ENCODE measurements at places on chromosomes 11 and 22. TPM values are rescaled to one million over a fixed set of nuclear protein-coding genes. Genes with fewer than 3 reads are reported as not detected.

Gene CD59
- total RNA-seq = 445 TPM

- H3K4me3 ChIP-seq = no peak overlapping the region
- H3K27ac ChIP-seq = no peak overlapping the region
- H3K4me1 ChIP-seq = peaks cover 3% of the 10 kb centered on the region
- peaks cover 3% of the 10 kb centered on the region for H3K27me3 ChIP-seq
These were observed 4.4 kb downstream of the INS start for GRCh38 chr11:2156416-2157182.

- no peaks in the 10 kb centered on the region for H3K36me3 ChIP-seq
- no peak overlapping the region for H3K27ac ChIP-seq
- peaks cover 37% of the 10 kb centered on the region for H3K4me1 ChIP-seq
- H3K4me3 ChIP-seq = no peak overlapping the region
- DNase-seq = no peak
These were observed 45.3 kb upstream of the SHISAL1 start for GRCh38 chr22:44357966-44358465.

DNA sequence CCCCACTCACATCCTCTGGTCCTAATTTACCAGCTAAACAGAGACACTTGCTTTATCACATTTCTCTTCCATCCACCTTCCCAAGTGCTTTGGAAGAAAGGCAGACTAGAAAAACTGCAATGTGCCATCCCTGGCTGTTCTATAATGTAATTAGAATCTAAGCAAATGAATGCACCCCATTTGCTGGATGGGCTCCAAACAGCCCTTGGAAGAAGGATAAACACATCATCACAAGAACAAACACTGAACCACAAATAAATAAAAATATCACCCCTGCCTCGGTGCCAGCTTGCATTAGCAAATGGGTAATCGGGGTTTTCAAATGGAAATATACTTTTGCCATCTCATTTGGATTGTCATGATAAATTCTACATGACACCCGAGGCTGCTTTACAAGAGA is 296.6 kb upstream of the ISX start:
- H3K4me3 ChIP-seq = no peak overlapping the region
- H3K36me3 ChIP-seq = no peaks in the 10 kb centered on the region
- no peaks in the 10 kb centered on the region for H3K27me3 ChIP-seq

Gene APOBEC3G
- 7.0 TPM for total RNA-seq

Gene TRIM51
- not detected for total RNA-seq

DNA sequence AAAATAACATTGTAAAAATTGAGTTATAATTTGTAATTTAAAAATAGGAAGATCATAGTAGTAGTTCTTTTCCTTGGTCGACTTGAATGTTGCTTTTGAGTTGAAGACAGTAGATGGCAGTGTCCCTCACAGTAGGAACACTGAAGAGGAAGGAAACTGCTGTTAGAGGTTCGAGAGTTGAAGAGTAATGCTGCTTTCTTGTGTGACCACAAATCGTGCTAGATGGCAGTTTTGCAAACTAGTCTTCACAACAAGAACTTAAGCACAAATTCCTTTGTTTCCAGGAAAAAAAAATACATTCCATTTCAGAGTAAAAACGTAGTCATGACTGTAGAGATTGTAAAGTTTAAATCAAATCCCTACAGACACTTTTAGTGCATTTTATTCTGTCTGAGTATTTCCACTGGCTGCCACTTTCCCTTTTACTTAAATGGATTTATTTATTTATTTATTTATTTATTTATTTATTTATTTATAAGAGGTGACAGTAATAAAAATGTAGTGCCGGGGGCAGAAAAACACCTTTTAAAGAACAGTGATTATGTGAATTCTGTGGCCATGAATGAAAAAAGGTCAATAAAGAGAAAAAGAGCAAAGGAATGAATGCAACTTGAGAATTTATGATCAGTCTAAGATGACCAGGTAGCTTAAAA is 54.6 kb downstream of the SPECC1L start:
- peak overlapping the region; percentile 19 for H3K27ac ChIP-seq
- H3K4me3 ChIP-seq = no peak overlapping the region
- H3K36me3 ChIP-seq = peaks cover 83% of the 10 kb centered on the region

GRCh38 chr11:47553406-47553743 is 443 bp upstream of the CELF1 start:
- DNase-seq = no peak
- peak overlapping the region; percentile 68 for H3K4me3 ChIP-seq
- no peaks in the 10 kb centered on the region for H3K27me3 ChIP-seq
- H3K4me1 ChIP-seq = peaks cover 10% of the 10 kb centered on the region
- H3K36me3 ChIP-seq = peaks cover 37% of the 10 kb centered on the region

Gene SEC14L3
- not detected for total RNA-seq

- H3K4me3 ChIP-seq = no peak overlapping the region
- H3K36me3 ChIP-seq = no peaks in the 10 kb centered on the region
- no peaks in the 10 kb centered on the region for H3K4me1 ChIP-seq
These were observed 39.8 kb downstream of the SYN3 start for GRCh38 chr22:33018232-33018864.

Gene OR51E2
- total RNA-seq = 0.21 TPM

DNA sequence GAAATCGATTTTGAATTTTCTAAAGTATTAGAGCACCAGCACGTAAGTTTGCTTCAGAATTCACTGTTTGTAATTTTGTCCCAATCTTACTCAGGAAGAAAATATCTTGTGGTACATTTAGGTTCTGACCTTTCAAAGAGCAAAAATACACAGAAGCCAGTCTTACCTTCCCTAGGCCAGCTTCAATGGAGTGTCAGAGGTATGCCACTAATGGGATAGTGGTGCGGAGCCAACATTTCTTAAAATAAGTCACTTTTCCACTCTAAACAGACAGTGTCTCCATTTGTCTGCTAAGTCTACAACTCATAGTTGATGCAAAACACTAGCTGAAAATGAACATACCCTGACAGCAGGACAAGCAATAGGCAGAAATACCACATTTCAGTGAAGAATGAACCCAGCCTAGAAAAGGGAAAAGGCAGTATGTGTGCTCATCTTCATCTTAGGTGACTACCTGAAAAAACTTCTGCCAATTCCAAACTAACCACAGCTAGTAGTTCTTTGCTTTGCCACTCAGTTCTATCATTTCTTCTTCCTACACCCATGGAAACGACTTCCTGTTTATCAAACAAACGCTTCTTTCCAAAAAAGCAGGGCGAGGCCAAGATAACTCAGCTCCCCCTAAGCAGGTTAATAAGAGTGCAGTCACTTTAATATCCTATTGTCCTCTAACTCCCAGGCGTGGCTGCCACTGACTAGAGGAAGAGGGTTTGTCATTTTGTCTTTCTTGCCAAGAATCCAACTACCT is 94.0 kb upstream of the APOA1 start:
- no peaks in the 10 kb centered on the region for H3K27me3 ChIP-seq
- no peaks in the 10 kb centered on the region for H3K4me1 ChIP-seq
- no peak overlapping the region for H3K27ac ChIP-seq
- peak; percentile 1 for DNase-seq
- H3K36me3 ChIP-seq = 0 out of 2 replicates have a peak, but pooled peaks cover 2% of the 10 kb centered on the region

DNA sequence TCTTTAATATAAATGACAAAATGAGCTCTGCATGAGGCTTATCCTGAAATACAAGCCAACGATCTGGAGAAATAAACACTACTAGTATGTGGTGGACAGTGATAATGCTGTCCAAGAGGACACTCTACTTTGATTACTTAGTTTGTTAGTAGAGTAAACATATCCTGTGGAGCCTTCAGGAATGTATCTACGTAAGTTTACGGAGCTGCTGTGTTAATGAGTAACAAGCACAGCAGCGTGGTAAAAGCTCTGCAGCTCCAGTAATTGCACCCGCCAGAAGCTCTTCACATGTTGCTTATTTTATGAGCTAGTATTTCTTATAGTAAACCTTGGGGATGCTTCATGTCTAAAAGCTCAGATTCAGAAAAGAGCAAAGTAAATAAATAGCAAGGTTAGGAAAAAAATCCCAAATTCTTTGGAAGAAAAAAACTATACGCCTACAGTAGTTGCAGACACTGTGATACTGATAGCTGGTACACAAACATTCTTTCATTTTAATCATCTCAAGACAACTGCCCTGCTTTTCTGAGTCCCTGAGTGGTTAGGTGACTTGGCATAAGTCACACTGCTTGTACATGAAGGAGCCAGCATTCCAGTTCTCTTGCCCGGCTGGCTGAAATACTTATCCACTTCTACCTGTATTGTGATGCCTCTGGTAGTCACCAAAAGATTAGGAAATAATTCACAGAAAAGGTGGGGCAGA is 32.7 kb upstream of the CCDC34 start:
- H3K4me1 ChIP-seq = peaks cover 46% of the 10 kb centered on the region
- no peaks in the 10 kb centered on the region for H3K36me3 ChIP-seq
- 0 out of 2 replicates have a peak overlapping the region, but pooled peaks have one; percentile 2 for H3K27ac ChIP-seq
- peak; percentile 76 for DNase-seq
- no peaks in the 10 kb centered on the region for H3K27me3 ChIP-seq

Gene MIAT
- total RNA-seq = 0.11 TPM

DNA sequence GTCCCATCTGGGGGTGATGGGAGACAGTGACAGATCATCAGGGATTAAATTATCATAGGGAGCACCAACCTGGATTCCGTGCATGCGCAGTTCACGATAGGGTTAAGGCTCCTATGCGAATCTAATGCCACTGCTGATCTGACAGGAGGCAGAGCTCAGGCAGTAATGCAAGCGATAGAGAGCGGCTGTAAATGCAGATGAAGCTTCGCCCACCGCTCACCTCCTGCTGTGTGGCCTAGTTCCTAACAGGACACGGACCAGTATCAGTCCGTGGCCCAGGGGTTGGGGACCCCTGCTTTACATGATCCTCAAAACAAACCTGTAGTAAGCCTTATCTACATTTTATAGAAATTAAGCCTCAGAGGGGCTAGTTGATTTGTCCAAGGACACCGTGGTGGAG is 94.3 kb downstream of the TTC28 start:
- H3K4me1 ChIP-seq = peaks cover 5% of the 10 kb centered on the region
- DNase-seq = no peak
- no peaks in the 10 kb centered on the region for H3K36me3 ChIP-seq
- no peaks in the 10 kb centered on the region for H3K27me3 ChIP-seq

Data from SJSA1 (cell line).